ENCODE measurements at places on chromosomes 5 and 9. TPM values are rescaled to one million over a fixed set of nuclear protein-coding genes. Genes with fewer than 3 reads are reported as not detected.
A peak's percentile ranks its signal among the peaks of the same experiment; 100 is the strongest.

The GFI1B gene
- 0.39 TPM for total RNA-seq

DNA sequence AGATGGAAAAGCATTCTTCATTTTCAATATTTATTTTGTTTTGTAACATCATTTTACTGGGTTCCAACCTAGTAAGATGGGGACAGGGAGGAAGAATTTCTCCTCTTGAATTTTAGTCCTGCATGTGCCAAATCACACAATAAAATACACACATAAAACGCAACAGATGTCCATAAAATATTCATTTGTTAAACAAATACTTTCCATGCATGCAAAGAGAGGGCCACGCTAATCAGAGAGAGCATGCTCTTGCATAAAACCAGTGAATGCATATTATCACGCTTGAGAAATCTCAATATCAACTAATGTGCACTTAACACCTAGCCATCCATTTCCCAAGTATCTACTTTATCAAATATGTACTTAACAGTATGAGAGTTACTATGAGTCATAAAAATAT is 212.6 kb upstream of the TARS1 start:
- H3K4me3 ChIP-seq: no peak overlapping the region
- H3K4me1 ChIP-seq: no peaks in the 10 kb centered on the region
- no peaks in the 10 kb centered on the region for H3K36me3 ChIP-seq
- DNase-seq: no peak
- no peak overlapping the region for H3K27ac ChIP-seq

The SLC46A2 gene
- total RNA-seq: not detected

The SUSD1 gene
- 2.5 TPM for total RNA-seq

GRCh38 chr5:133260715-133261114 is 208.9 kb downstream of the HSPA4 start:
- H3K4me3 ChIP-seq: peak overlapping the region; percentile 15
- peaks cover 36% of the 10 kb centered on the region for H3K4me1 ChIP-seq
- no peaks in the 10 kb centered on the region for H3K27me3 ChIP-seq
- no peak for DNase-seq
- H3K36me3 ChIP-seq: no peaks in the 10 kb centered on the region

The TEK gene
- total RNA-seq: not detected

- no peaks in the 10 kb centered on the region for H3K36me3 ChIP-seq
- DNase-seq: no peak
- peaks cover 18% of the 10 kb centered on the region for H3K27me3 ChIP-seq
- no peaks in the 10 kb centered on the region for H3K4me1 ChIP-seq
Observed at GRCh38 chr9:14779566-14780022, 57.1 kb upstream of the CER1 start.

DNA sequence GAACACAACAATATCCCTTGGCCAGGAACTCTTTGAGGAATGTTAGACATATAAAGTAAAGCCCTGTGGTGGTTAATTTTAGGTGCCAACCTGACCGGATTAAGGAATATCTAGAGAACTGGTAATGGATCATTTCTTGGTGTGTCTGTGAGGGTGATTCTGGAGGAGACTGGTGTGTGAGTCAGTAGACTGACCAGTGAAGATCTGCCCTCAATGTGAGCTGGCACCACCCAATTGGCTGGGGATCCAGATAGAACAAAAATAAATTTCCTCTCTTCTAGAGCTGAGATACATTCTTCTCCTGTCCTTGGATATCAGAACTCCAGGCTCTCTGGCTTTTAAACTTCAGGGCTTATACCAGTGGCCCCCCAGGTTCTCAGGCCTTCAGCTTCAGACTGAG is 56.2 kb upstream of the TNPO1 start:
- no peaks in the 10 kb centered on the region for H3K4me1 ChIP-seq
- no peak overlapping the region for H3K4me3 ChIP-seq
- DNase-seq: no peak

- peaks cover 13% of the 10 kb centered on the region for H3K4me1 ChIP-seq
- H3K27ac ChIP-seq: no peak overlapping the region
- peaks cover 5% of the 10 kb centered on the region for H3K27me3 ChIP-seq
- H3K36me3 ChIP-seq: no peaks in the 10 kb centered on the region
Observed at GRCh38 chr9:92774274-92774673, 9.6 kb upstream of the BICD2 start.

The PAEP gene
- not detected for total RNA-seq

- no peak overlapping the region for H3K27ac ChIP-seq
- H3K4me3 ChIP-seq: no peak overlapping the region
- H3K27me3 ChIP-seq: no peaks in the 10 kb centered on the region
- H3K36me3 ChIP-seq: peaks cover 19% of the 10 kb centered on the region
- peaks cover 40% of the 10 kb centered on the region for H3K4me1 ChIP-seq
- no peak for DNase-seq
Observed at GRCh38 chr5:41908374-41909079, 4.4 kb downstream of the RIMOC1 start.

DNA sequence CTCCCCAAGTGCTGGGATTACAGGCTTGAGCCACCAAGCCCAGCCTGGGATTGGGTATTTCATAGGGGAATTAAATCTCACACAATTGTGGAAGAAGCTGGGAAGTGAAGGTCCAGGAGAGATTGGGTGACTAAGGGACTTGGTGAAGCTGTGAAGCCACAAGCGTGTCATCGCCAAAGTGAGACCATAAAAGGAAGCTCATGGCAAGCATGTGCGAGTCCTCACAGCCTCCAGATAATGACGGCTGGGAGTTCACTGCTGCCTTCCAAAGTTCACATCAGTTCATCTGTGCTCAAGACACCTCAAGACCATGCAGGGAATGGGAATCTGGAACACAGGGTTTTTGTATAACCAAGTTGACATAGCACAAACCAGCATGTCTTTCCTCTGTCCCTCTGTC is 210.6 kb downstream of the MARCHF11 start:
- no peaks in the 10 kb centered on the region for H3K27me3 ChIP-seq
- no peaks in the 10 kb centered on the region for H3K36me3 ChIP-seq
- H3K27ac ChIP-seq: no peak overlapping the region
- no peak for DNase-seq
- no peak overlapping the region for H3K4me3 ChIP-seq

DNA sequence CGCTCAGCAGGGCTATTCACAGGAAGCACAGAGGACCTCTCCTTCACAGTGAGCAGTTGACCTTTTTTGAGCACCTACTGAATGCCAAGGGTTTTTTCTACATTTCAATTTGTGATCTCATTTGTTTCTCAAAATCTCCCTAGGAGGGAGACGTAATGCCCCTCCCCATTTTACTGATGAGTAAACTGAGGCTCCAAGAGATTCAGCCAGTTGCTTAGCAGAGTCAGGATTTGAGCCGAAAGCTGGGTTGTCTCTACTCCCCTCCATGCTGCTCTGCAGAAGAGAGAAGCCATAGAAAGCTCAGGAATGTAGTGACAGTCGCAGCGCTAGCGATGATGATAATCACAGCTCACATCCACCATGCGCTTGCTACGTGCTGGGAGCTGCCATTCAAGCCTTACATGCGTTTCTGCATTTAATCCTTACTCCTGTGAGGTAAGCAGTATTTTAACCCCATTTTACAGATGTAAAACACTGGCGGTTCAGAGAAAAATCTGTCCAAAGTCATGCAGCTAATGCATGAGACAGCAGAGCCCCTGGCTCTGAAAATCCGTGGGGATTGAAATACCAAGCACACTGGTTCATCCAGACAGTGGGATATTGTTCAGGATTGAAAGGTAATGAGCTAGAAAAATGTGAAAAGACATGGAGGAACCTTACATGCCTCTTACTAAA is 33.8 kb downstream of the ERGIC1 start:
- no peaks in the 10 kb centered on the region for H3K27me3 ChIP-seq
- peaks cover 40% of the 10 kb centered on the region for H3K4me1 ChIP-seq
- peak overlapping the region; percentile 62 for H3K27ac ChIP-seq
- H3K36me3 ChIP-seq: peaks cover 6% of the 10 kb centered on the region
- no peak overlapping the region for H3K4me3 ChIP-seq
- DNase-seq: no peak

DNA sequence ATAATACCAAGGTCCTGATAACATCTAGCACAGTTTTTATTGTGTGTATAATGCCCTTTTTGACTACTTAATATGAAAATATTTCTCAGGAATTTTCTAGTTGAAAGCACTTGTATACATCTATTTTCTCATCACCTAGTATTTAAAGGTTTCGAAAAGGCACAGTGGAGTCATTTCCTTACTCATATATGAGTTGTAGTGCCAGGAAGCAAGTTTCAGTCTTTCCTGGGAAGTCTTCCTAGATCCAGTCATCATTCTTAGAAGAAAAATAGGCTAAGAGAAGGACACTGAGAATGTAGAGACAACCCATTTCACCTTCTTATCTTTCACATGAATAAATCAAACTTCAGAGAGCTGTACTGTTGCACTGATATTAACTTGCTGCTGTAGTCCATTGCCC is 70.2 kb downstream of the SLC25A46 start:
- H3K27ac ChIP-seq: no peak overlapping the region
- peaks cover 2% of the 10 kb centered on the region for H3K36me3 ChIP-seq

- no peaks in the 10 kb centered on the region for H3K36me3 ChIP-seq
- no peaks in the 10 kb centered on the region for H3K27me3 ChIP-seq
- no peak for DNase-seq
- no peak overlapping the region for H3K27ac ChIP-seq
- peaks cover 26% of the 10 kb centered on the region for H3K4me1 ChIP-seq
- no peak overlapping the region for H3K4me3 ChIP-seq
Observed at GRCh38 chr9:136525207-136525606, 20.6 kb downstream of the NOTCH1 start.

DNA sequence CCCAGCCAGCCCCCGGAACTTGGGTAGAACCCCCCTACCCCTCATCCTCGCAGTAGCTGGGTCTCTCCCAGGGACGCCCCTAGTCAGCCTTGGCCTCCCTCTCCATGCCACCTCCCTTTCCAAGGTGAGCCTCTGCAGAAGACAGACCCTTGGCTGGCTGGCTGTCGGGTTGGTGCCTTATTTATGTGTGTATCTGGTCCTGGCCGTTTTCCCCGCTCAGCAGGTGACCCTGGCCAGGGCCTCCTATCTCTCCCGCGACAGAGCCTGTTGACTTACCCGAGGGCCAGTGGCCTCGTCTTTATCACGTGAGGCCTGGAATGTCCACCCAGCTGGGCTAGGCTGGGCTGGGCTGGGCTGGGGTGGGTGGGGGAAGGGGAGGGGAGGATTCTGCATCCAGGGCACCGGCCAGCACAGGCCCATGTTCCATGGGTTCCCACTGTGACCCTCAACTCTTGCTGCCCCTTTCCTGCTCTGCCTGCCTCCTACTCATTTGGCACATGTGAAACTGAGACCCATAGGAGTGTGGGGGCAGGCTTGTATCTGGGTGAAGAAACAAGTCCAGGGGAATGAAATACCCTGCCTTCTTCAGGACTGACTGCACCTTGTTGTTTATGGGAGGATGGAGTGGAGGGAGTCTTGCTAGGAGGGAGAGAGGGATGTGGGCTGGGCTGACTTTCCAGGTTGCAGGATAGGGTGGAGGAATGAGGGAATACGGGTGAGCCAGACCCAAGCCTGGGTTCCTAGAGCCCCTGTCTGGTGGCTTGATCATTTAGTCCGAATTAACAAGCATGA is 3.1 kb downstream of the CXXC5 start:
- peaks cover 52% of the 10 kb centered on the region for H3K4me1 ChIP-seq
- no peak for DNase-seq
- H3K27ac ChIP-seq: no peak overlapping the region
- peak overlapping the region; percentile 91 for H3K4me3 ChIP-seq
- peaks cover 15% of the 10 kb centered on the region for H3K27me3 ChIP-seq

The DPH7 gene
- total RNA-seq: 76.9 TPM

All from naive thymus-derived CD8-positive, alpha-beta T cell (primary cell).